NCI-H1105 (cell line): ENCODE measurements at places on chromosomes 11 and 22.
A peak's percentile ranks its signal among the peaks of the same experiment; 100 is the strongest.

- no peak for DNase-seq
Measured at GRCh38 chr11:2625183-2625582, 74.6 kb downstream of the KCNQ1OT1 start.

DNA sequence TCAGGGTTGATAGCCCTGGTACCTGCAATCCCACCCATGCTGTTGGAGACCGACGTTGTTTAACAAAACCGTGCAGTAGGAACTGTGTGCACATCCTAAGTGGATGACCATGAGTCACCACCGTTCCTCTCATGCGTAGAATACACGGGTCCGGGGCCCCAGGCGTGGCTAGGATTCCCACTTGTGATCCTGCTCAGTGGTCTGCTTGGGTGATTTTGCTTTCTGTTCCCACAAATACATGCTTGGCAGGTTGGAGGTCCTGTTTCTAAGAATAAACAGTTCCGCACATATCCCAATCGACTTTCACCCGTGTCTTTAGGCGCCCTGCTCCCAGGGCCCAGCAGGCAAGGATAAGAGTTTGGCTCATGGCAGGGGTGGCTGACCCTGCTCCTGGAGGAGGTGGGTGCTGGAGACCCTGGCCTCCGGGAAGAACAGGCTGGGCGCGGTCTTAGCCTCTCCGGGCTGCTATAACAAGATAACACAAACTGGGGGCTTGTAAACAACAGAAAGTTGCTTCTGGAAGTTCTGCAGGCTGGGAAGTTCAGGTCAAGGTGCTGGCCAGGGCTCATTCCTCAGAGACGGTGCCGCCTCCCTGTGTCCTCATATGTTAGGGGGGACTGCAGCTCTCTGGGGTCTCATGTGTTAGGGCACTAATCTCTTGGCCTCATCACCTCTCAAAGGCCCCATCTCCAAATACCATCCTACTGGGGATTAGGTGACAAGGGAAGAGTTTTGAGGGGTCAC is 1028.3 kb downstream of the BRD1 start:
- no peak for DNase-seq

DNA sequence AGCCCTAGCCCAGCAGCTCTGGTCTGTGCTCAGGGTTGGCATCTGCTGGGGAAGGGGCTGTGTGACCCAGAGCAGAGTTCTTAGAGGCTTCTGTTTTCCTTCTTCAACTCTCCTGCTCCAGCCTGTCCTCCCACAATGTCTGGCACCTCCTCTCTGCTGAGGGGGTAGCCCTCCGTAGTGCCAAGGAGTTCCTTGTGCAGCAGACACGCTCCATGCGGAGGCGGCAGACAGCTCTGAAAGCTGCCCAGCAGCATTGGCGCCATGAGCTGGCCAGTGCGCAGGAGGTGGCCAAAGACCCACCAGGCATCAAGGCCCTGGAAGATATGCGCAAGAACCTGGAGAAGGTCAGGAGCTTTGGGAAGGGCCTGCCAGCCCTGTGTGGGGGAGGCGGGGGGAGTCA is 69.3 kb downstream of the CEP164 start:
- DNase-seq, result no peak

DNA sequence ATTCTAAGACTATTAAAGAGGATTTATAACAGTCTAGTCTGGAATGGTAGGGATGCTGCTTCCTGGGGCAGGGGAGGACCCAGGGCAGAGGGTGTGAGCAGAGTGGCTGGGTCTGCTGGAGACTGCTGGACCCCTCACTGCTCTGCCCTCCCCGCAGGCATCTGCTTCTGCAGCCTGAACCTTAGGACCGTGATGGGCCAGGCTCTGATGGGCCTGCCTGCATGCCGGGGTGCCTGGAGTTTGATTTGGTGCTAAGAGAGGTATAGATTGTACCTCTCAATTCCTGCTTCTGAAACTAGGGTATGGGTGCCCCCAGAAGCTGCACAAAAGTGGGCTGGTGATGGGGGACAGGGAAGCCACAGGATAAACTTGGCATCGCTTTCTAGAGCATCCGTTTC is 54.9 kb downstream of the CD82 start:
- DNase-seq, result no peak

DNA sequence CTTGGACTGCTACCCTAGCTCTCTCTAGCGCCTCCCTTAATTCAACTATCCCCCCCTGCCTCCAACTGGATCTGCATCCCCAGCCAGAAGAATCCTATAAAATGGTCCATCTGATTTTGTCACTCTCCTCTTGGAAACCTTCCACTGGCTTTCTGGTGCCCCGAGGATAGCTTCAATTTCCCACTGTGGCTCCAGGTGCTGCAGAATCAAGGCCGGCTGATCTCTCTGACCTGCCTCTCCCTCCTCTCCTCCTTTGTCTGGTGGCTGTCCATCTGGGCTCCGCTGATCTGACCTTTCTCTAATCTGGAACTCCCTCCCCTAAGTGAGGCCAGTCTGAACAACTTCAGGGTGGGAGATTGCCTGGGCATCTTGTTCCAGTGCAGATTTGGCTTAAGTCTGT is 6.1 kb upstream of the GRK3 start:
- DNase-seq, result no peak

GRCh38 chr11:9639099-9639498 is 24.8 kb upstream of the SWAP70 start:
- no peak for DNase-seq

DNA sequence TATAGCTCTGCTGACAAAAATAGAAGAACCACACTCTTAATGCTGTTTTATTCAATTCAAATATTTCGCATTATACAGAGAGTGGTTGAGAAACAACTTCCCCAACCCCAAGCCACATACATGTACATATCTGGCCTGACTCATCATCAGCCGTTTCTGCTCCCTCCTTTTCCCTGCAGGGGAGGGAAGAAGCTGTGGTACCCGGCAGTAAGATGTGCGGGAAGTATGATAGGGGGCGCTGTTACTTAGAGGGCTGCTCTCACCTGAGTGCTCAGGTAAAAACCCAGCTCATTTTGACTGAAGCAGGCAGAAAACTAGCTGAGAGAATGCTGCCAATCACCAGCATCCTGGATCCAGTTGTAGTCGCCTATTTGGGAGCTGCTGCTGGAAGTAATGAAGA is 85.5 kb downstream of the NELL1 start:
- no peak for DNase-seq

DNA sequence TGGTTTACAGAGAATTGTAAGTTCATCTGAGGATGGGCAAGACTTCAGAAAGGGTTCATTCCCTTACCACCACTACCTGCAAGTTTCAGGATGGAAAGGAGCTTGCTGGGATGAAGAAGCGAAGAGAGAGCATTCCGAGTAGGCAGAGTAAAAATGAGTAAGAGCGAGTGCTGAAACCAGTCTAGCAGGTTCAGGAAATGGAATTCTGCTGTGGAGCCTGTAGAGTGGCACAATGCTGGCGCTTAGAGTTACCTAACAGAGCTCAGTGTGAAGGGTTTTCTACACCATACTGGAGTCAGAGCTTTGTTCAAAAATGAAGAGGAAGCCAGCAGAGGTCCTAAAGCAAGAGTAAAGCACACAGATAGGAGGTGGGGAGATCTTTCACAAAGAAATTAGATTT is 179.2 kb upstream of the ZC3H12C start:
- DNase-seq, result no peak

DNA sequence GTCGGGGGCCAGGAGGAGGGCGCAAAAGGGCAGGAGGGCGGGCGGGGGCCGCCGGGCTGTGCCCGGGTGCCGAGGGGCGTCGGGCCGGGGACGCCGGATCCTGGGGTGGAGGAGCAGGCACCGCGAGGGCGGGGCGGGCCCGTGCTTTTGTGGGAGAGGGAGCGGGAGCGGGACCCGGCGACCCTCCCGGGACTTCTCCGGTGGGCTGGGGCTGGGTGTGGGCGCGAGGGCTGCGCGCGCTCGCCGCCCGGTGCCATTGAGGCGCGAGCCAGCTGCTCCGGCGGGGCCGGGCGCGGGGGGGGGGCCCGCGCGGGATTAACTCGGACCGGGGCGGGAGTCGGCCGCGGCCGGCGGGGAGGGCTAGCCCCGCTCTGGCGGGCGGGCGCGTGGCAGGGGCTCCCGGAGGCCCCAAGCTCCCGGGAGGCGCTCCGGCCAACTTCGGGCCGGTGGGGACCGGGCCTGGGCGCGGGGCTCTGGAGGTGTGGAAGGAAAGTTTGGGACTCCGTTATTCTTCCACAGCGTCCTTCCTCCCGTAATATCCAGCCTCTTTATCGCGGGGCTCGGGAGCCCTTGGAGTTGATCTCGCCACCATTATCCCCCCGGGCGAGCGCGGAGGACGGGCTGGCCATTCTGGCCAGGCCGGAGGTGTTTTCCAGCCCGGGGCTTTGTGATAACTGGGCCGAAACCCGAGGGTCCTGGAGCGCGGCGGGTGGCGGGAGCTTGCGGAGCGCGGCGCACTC is 936 bp downstream of the CECR2 start:
- DNase-seq, result no peak

DNA sequence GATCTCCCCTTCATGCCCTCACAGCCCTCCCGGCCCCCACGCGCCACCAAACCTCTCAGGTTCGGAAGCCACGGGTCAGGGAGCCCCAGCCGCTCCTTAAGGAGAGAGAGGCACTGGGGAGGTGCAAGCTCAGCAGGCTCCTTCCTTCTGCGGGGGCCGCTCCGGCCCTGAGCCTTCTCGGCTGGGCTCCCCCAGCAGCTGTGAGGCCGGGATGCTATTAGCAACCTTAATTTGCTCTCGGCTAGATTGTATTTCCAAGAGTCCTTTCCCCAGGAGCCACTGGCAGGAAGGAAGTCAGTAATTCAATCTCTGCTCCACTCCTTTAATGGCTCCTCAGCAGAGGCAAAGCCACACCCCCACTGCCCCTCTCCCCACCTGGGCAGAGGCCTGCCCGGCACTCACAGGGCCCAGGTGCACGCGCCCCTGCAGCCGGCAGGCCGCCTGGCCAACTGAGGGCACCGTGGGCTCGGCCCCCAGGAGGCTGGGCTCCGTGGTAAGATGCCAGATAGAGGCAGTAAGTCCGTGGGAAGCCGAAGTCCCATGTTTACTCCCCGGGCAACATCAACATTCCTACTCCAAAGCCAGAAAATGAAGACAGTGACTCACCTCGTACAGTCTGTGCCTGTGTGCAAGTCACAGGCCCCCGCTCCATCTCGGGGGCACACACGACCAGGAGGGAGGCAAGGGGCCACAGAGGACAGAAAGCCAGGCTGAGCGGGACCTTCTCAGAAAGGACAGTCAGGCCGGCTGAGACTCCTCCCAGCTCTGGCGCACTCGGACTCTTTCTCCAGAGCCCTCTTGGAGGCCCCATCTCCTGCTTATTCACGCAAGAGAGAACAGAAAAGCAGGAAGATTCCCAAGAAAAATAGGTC is 5.2 kb downstream of the IGSF9B start:
- no peak for DNase-seq

DNA sequence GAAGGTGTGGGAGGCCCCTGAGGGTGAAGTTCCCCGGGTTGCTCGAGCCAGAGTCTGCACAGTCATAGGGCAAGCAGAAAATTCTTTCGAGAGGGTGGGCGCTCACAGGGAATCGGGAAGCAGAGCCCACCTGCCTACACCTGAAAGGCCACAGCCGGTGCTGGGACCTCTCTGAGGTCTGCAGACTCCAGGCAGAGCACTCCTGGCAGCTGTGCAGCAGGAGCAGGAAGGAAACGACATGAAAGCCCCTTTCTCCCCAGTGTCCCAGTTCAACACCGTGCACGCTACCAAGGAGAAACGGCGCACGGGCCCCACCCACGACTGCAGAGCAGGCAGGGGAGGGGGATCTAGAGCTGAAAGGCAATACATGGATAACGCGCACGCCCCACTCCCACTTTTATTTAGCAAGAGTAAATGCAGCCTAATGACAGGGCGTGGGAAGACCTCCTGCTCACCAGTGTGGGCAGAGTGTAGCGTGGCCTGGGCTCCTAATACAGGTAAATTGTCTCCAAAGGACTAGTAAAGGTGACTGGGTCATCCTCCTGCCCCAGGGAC is 13.5 kb downstream of the DHCR7 start:
- DNase-seq, result no peak

DNA sequence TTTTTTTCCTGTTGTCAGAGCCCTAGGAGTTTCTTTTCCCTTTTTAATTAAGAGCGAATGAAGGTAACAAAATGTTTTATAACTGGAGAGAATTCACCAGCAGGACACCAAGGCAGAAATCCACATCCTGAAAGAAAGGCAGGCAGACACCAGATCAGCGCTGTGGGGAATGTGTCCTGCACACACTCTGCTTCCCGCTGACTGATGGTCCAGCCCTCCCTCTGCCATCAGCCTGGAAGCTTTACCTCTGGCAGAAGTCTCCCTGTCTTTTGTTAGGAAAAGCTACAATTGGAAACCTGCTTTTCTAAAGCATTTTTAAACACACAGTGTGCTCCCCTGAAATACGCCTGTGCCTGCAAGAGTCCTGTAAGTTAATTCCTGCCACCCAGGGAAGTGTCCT is 638.5 kb downstream of the NTM start:
- DNase-seq, result no peak

GRCh38 chr11:115247361-115247760 is 256.9 kb downstream of the CADM1 start:
- no peak for DNase-seq

DNA sequence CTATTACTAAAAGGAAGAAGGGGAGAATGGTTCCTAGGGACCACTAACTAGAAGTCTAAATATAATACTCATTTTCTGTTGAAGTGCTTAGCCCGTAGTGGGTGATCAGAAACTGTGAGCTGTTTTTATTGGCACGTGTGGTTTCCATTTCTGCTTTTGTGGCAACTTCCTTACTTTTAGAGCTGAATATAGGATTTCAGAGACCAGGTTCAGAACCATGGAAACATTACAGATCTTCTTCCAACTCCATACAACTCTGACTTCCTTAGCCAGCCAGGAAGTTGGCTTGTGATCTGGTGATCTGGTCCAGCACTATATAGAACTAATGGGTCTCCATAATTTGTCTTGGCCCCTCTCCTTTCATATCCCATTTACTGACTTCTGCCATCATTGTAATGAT is 2.6 kb upstream of the ME3 start:
- no peak for DNase-seq

DNA sequence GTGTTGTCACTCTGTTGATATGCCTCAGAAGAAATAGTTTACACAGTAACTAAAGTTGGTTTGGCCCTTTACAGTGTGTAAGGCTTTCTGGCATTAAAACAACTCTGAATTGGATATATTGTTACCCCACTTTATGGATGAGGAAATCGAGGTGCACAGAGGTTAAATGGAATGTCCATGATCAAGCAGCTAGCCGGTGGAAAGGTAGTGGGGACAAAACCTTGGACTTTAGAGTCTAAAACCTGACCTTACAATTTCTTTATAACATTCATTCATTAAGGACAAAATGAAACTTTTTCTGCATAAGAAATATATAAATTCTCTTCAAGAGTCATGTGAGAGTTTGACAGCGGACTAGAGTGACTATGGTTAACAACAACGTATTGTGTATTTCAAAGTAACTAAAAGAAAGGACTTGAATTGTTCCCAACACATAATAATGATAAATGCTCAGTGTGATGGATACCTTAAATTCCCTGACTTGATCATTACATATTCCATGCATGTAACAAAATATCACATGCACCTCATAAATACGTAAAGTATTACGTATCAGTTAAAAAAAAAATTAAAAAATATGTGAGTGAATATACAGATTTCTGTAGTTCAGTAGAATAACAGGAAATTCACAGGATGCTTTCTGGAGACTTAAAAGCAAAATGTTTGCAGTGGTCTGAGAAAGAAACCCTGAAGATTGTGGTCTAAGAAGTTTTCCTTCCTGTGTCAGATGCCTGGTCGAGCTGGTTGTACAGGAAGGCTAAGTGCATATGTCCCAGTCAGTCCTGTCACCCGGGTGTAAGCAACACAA is 51.0 kb downstream of the TEAD1 start:
- no peak for DNase-seq

- peak; percentile 16 for DNase-seq
Measured at GRCh38 chr11:19279451-19279850, 38.7 kb upstream of the E2F8 start.
